Activated CD4-positive, alpha-beta T cell treated with anti-CD3 and anti-CD28 coated beads, Interleukin-2, amount 10 ng/mL, durations not matched to agents 24 days and 14 days (primary cell): ENCODE measurements at places on chromosomes 11 and 22. TPM values are rescaled to one million over a fixed set of nuclear protein-coding genes. Genes with fewer than 3 reads are reported as not detected.
A peak's percentile ranks its signal among the peaks of the same experiment; 100 is the strongest.

DNA sequence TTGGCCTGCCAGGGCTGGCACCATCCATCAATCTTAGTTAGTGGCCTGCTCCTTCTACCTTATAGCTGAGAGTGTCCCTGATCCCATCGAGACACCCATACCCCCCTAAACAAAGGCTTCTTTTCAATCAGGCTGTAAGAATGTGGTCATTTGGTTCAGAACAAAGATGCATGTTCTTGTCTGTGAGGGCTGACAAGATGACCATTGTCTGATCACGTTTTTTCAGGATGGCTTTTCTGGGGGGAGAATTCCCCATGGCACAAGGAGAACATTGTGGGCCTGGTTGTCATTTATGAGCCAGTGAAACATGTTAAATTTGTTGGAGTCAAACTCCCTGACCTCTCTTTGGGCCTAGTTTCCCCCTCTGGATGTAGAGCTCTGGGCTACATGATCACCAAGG is 160.4 kb downstream of the INSC start:
- no peaks in the 10 kb centered on the region for H3K4me1 ChIP-seq
- no peaks in the 10 kb centered on the region for H3K36me3 ChIP-seq
- peaks cover 6% of the 10 kb centered on the region for H3K27me3 ChIP-seq

Gene TM7SF2
- total RNA-seq, result 28.2 and 28.9 TPM in 2 replicates

Gene TUT1
- total RNA-seq, result 45.3 and 50.9 TPM in 2 replicates

DNA sequence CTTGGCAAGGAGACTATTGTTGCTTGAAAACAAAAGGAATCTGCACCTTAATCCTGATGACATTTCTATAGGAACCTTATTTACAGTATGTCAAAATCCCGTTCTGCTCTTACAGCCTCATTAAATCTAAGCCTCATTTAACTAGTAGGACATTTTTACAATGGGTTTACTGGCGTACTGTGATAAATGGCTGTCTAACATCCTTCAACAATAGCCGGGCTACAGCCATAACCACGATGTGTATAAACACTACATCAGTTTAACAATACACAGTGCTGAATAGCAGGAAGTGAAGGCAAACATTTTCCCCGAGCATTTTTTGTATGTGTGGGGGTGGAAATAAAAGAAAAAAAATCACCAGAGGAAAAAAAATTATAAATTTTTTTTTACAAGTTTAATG is 131.2 kb downstream of the ARL14EP start:
- DNase-seq, result no peak
- peaks cover 3% of the 10 kb centered on the region for H3K27me3 ChIP-seq
- no peaks in the 10 kb centered on the region for H3K4me1 ChIP-seq

- peak within 1 kb of the TSS; percentile 99 for H3K27ac ChIP-seq
- peak; percentile 91 for DNase-seq
These were observed at the start of gene CD6 for GRCh38 chr11:60971520-60971919. CD6 (plus strand) TSS chr11:60971680; CDS start chr11:60971866, 186 bp downstream.

Gene PRG3
- total RNA-seq, result not detected in 2 replicates

DNA sequence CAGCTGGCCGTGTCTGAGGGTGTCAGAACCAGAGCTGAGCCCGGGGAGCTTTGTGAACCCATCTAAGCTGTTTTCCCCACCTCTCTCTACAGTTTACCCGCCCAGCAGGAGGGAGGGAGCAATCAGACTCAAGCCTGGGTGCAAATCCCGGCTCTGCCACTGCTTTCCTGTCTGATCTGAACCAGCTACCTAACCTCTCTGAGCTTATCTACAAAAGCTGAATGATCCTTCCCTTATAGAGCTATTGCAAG is 252 bp downstream of the APOL2 start:
- H3K27ac ChIP-seq, result peak overlapping the region; percentile 94
- H3K4me3 ChIP-seq, result peak overlapping the region; percentile 91
- H3K4me1 ChIP-seq, result peaks cover 45% of the 10 kb centered on the region
- H3K27me3 ChIP-seq, result peaks cover 2% of the 10 kb centered on the region
- DNase-seq, result no peak
- H3K36me3 ChIP-seq, result peaks cover 44% of the 10 kb centered on the region

DNA sequence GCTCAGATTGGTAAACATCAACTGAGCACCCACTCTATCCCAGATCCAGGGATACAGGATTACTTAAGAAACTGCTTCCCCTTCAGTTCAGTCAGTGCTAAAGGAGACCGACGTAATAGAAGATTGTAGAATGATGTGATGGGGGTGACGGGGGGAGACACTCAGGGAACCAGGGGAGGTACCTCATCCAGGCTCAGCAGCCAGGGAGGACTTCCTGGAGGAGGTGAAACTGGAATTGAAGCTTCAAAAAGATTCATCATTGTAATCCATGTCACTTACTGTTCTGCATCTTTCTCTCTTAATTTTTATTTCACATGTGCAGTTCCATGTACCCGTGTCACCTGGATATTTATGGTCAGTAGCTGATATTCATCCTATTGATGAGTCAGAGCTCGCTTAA is 19.1 kb upstream of the TEF start:
- no peaks in the 10 kb centered on the region for H3K4me1 ChIP-seq
- no peak for DNase-seq
- H3K36me3 ChIP-seq, result peaks cover 6% of the 10 kb centered on the region
- peaks cover 4% of the 10 kb centered on the region for H3K27me3 ChIP-seq
- H3K27ac ChIP-seq, result no peak overlapping the region

Gene SAA1
- total RNA-seq, result not detected in 2 replicates

DNA sequence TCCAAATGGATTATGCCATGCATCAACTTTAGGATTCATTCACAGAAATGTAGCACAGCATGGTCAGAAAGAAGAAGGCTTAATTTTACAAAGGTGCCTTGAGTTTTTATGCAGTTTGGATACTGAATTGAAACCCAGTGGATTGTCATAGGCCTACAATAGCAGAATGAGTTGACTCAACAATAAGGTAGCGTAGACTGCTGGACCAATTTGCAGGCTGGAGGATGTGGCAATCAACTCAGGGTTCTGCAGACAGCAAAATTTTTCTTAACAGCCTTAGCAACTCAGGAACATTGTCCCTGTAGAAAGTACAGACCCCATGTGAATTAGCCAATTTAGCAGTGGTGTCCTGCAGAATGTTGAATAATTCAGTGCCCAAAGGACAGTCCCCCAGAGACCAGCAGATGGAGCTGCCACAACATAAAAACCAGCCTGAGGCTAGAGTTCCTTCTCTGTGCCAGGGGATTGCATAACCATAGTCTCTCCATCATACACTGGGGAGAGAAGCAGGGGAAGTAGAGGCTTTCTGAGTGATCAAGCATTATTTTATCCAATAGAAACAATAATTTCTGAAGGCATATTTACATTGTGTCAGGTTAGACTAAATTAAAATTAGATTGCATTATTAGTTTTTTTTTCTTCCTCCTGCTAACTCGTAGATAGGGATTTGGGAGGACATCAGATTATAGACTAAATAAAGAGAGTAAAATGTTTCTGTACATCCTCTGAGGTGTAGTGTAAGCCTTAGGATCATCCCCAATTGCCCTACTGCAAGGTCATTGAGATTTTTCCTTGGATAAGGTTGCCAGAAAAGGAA is 20.3 kb upstream of the MRPL17 start:
- DNase-seq, result peak; percentile 70
- H3K27ac ChIP-seq, result no peak overlapping the region
- H3K4me1 ChIP-seq, result peaks cover 4% of the 10 kb centered on the region
- no peaks in the 10 kb centered on the region for H3K27me3 ChIP-seq

Gene ANO9
- 35.4 and 36.9 TPM in 2 replicates for total RNA-seq

DNA sequence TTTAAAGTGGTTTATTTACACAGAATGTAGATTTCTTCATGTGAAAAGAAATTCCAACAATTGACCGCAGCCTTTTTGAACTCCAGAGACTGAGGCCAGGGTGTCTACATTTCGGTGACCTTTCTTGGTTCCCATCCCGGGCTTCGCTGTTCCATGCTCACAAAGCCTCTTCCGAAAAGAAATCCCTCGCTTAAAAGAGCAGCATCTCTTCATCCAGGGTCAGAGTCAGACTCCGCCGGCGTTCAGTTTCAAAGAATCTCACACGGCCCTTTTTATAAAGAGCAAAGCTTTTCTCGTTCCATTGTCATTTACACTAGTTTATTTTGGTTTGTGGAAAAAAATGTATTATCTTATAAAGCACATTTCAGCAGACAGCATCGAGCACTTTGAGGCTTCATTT is 530.6 kb upstream of the B3GAT1 start:
- H3K27me3 ChIP-seq, result no peaks in the 10 kb centered on the region
- no peak overlapping the region for H3K4me3 ChIP-seq
- no peaks in the 10 kb centered on the region for H3K36me3 ChIP-seq
- no peaks in the 10 kb centered on the region for H3K4me1 ChIP-seq
- DNase-seq, result no peak
- no peak overlapping the region for H3K27ac ChIP-seq

GRCh38 chr11:3735827-3736226 is 61.5 kb downstream of the NUP98 start:
- H3K4me3 ChIP-seq, result no peak overlapping the region
- peaks cover 10% of the 10 kb centered on the region for H3K4me1 ChIP-seq
- no peak overlapping the region for H3K27ac ChIP-seq
- H3K36me3 ChIP-seq, result peaks cover 67% of the 10 kb centered on the region
- no peaks in the 10 kb centered on the region for H3K27me3 ChIP-seq

Gene RASD2
- total RNA-seq, result 0.09 TPM in 1 of 2 replicates, not detected in the other

Gene SLC22A25
- not detected in 2 replicates for total RNA-seq

Gene THAP12
- total RNA-seq, result 77.8 and 80.9 TPM in 2 replicates

Gene APLNR
- not detected in 2 replicates for total RNA-seq

GRCh38 chr11:77503006-77503405 is 29.1 kb upstream of the PAK1 start:
- no peak overlapping the region for H3K27ac ChIP-seq
- peaks cover 21% of the 10 kb centered on the region for H3K27me3 ChIP-seq
- DNase-seq, result no peak
- H3K36me3 ChIP-seq, result no peaks in the 10 kb centered on the region
- H3K4me1 ChIP-seq, result no peaks in the 10 kb centered on the region

DNA sequence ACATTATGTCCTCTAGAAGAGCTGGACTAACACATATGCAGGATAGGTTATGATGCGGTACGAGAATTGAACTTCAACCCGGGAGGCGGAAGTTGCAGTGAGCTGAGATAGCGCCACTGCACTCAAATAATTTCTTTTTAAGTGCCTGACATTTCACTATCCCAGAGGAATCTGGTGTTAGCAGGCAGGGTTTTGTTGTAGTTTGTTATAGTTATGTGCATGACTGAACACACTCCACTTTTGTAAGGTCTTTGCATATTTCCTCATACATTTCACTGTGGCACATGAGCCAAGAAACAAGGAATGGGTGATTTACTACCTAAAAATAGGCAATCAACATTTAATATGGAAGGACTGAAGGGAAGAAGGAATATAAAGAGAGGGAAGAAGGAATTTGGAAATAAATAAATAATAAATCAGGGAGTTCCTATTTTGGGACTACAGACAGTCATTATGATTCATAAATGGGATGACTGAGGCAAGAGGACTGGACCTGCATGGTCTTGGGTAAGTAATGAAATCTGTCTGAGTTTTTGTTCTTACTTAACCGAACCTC is 8.7 kb upstream of the HIPK3 start:
- DNase-seq, result no peak
- no peak overlapping the region for H3K4me3 ChIP-seq
- H3K4me1 ChIP-seq, result no peaks in the 10 kb centered on the region

GRCh38 chr11:83979593-83979992 is 693.4 kb upstream of the CCDC90B start:
- H3K4me3 ChIP-seq, result no peak overlapping the region
- no peaks in the 10 kb centered on the region for H3K27me3 ChIP-seq
- H3K27ac ChIP-seq, result no peak overlapping the region
- DNase-seq, result no peak
- H3K36me3 ChIP-seq, result no peaks in the 10 kb centered on the region

Gene HSPB2
- not detected in 2 replicates for total RNA-seq

- DNase-seq, result no peak
- peaks cover 8% of the 10 kb centered on the region for H3K36me3 ChIP-seq
- no peaks in the 10 kb centered on the region for H3K27me3 ChIP-seq
- no peak overlapping the region for H3K4me3 ChIP-seq
These were observed 81.9 kb downstream of the UVRAG start for GRCh38 chr11:75896843-75897419.

GRCh38 chr11:103729617-103730016 is 306.8 kb upstream of the DDI1 start:
- H3K27ac ChIP-seq, result no peak overlapping the region
- no peaks in the 10 kb centered on the region for H3K4me1 ChIP-seq
- H3K36me3 ChIP-seq, result no peaks in the 10 kb centered on the region

Gene LRRC56
- 2.1 and 2.3 TPM in 2 replicates for total RNA-seq

GRCh38 chr11:72901374-72901773 is 87.2 kb downstream of the ATG16L2 start:
- H3K27me3 ChIP-seq, result no peaks in the 10 kb centered on the region
- H3K4me1 ChIP-seq, result no peaks in the 10 kb centered on the region
- H3K4me3 ChIP-seq, result no peak overlapping the region
- no peak for DNase-seq
- peaks cover 16% of the 10 kb centered on the region for H3K36me3 ChIP-seq

Gene DCDC1
- total RNA-seq, result not detected in 2 replicates
